Stimulated activated naive CD4-positive, alpha-beta T cell treated with Interleukin-2 at 50 U/mL for 16 hours (primary cell): ENCODE measurements at places on chromosomes 13 and 19.
A peak's percentile ranks its signal among the peaks of the same experiment; 100 is the strongest.

DNA sequence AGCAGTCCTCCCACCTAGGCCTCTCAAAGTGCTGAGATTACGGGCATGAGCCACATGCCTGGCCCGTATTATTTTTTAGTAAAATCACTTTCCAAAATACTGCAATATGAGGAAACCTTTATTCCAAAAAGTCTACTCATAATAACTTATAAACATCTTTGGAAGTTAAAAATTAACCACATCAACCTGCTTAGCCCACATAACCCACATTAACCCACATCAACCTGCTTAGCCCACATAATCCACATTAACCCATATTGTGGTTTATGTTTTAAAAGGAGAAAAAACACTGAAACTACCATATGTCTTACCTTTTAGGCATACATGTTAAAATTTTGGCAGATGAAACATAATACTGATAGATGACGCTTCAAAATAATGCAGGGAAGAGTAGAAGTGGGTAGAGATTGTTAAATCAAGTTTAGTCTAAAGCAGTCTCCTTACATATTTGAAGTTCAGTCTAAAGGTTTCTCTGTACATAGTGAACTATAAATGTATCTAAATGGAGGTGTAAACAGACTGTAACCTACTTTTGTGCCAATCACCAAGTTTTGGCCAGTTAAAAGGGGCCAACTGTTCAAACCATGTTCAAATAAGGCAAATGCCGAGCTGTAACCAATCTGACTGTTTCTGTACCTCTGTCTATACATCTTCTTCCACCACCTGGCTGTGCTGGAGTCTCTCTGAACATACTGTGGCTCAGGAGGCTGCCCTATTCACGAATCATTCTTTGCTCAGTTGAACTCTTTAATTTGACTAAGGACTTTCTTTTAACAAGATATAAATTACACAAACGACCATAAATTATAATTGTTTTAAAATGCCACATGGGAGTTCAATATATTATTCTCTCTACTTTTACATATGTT lies 14.5 kb downstream of the KPNA3 start:
- DNase-seq = no peak

GRCh38 chr13:95547531-95548167 lies 4.9 kb upstream of the CLDN10 start:
- DNase-seq = no peak

DNA sequence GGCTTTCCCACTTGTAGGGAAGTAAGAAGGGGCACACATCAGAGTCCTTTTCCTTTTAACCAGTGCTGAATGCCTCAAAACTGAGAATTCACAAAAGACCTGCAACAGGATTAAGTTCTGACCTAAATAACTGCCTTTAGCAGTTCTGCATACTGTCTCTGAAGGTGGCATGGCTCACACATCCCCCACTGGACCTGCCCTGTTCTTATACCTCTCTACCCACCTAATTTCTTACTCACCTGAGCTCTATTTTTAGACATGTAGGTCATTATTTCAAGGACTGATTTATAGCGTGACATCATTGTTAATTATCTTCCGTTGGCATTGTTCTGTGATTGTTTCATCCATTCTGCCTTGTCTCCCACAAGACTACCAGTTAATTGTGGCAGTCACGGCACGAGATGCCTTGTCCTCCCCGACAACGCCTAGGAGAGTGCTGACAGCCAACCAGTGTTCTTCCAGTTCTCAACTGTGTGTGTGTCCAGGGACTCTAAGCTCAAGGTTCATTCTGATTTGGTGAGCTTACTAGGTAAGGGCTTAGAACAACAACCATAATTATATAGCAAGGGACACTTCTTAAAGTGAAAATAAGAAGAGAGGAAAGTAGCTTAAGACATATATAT lies 27.1 kb upstream of the UBL3 start:
- DNase-seq = no peak

DNA sequence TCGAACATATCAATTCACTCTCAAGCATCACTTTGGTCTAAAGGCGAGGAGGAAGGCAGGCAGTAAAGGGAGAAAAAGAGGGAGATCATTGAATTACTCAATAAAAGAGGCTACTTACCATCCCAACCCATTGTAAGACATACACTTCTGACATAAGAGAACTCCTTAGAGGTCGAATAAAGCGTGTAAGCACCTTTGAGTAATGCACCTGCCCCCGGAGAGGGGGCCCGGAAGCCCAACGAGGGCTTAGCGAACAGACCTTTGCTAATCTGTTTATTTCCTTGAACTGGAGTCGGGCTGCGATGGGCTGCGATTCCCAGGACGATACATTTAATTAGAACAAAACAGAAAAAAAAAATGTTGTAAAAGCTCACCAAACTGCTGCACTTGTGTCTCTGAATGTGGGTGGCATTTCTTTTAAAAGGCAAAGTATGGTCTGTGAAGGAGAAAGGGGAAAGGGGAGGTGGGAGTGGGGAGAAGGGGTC lies 3.0 kb downstream of the ZC3H4 start:
- DNase-seq = peak; percentile 61

DNA sequence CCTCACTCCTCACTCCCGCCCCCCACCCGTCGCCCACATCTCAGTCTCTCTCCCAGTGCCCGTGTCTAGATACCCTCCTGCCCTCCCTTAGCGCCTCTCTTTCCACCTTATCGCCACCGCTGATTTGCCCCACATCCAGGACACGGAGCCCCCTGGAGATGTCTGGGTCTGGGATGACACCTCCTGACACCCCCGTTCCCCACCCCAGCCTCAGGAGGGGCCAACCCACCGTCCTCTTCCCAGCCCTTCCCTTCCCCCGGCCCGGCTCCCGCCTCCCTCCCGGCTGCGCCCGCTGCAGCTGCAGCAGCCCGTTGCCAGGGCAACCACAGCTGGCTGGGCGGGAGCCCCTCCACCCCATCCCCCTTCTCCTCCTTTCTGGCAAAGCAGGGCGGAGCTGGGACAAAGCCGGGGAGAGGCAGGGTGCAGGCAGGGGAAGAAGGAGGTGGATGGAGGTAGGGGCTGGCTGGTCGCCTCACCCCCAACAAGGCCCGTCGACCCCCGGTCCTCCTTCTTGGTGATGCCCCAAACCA lies 13.5 kb downstream of the DPF1 start:
- no peak for DNase-seq

DNA sequence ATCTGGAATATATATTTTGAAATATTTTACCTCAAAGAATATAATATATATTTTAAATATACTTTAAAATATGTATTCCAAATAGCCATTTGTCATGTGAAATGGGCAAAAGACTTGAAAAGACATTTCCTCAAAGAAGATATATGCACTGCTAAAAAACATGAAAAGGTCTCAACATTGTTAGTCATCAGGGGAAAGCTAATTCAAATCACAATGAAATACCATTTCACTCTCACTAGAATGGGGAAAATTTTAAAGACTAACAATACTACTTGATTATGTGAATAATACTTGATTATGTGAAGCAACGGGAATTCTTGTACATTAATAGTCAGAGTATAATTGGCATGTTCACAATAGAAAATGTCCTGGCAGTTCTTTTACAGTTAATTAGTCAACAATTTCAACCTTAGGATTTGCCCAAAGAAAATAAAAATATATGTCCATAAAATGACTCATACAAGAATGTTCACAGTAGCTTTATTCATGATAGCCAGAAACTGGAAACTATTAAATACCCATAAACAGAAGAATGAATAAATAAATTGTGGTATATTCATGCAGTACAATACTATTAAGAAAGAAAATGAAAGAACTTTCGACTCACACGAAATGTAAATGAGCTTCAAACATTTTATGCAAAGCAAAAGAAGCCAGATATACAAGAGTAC lies 6.8 kb upstream of the KBTBD6 start:
- no peak for DNase-seq

DNA sequence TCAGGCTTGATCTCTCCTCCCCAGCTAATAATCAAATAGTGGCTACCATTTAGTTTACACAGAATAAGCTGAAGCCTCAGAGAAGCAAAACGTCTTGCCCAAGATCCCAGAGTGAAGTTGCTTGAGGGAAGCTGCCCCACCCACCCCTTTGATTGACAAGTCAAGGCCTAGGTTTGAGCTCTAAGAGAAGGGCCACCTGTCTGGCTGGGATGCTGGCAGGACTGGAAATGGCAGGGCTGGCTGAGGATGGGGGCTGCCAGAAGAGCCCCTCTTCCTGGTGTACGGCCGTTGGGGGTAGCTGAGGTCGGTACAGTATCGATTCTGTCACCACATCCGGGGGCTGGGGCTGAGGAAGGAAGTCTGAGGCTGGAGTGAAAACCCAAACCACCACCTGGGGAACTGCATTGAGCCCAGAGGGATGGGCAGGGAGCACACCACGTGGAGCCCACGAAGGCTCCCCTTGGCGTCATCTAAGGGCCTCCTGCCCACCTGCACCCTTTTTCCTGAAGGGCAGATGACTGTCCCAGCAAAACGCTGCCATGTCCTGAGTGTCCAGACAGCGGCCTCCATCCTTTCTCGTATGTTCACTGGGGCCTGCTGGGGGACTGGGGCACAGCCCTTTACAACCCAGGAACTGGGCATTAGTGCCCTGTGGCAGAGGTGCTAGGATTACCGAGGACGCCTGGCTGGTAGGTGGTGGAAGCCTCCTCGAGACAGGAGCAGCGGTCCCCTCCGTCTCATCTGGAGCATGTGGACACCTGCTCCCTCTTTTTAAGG lies 1.4 kb upstream of the PRKD2 start:
- peak; percentile 42 for DNase-seq

DNA sequence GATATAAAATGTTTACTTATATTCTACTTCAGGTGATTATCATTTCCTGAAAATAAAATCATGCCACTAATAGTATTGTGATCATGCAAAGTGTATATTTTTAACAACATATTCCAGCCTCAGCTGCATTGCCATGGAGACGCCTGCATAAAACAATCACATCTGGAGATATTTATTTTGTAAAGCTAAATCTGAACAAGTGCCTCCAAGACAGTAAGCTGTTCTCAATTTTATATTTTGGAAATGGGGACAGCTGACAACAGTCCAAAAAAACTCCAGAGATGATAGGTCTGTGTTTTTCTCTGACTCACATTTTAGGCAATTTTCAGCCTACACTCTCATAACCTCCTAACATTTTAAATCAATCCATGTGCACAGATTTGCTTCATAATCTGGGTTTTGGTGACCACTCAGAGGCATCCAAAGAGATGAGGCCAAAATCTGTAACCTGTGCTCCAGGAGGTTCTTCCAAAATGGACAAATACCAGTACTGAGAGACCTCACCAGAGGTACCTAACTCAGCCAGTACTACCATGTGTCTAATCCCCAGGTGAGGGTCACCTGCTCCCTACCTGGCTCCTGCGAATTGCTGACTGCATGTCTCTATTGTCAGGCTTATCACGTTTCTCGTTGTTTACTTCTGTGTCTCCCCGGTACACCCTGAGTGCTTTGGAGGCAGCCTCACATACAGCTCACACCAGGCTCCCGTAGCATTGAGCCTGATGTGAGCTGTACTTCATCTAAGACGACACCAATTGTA lies 62.7 kb downstream of the COL4A1 start:
- DNase-seq = no peak

- no peak for DNase-seq
Observed at GRCh38 chr19:4102339-4103079, 21.4 kb downstream of the MAP2K2 start.

DNA sequence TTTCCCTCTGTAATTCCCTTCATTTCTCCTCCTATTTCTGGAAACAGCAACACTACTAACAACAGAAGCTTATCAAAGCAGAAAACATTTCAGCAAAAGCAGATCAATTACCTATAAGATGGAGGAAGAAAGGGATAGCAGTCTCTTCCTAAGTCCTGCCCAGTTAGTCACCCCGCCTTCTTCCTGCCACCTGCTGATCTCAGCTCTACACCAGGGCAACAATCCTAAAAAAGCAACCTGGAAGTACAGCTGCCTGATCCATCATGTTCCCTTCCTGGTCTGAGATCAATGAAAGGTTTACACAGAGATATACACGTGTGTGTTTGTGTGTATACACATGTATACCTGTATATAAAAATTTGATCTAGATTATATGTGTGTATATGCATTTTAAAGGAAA lies 59.4 kb downstream of the TSC22D1 start:
- no peak for DNase-seq

DNA sequence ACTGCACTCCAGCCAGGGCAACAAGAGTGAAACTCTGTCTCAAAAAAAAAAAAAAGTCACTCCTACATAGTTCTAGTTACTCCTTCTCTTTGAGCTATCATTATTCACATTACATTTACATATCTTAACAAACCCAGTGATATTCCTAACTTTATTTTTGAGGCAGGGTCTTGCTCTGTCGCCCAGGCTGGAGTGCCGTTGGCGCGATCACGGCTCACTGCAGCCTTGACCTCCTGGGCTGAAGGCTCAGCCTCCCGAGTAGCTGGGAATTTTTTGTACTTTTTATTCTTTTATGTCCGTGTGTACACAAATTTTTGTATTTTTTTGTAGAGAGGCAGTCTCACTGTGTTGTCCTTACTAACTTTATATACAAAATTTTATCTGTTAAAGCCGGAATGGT lies 587 bp upstream of the RPS15 start:
- DNase-seq = no peak

GRCh38 chr19:1810439-1811160 lies 1.5 kb downstream of the ATP8B3 start:
- no peak for DNase-seq

DNA sequence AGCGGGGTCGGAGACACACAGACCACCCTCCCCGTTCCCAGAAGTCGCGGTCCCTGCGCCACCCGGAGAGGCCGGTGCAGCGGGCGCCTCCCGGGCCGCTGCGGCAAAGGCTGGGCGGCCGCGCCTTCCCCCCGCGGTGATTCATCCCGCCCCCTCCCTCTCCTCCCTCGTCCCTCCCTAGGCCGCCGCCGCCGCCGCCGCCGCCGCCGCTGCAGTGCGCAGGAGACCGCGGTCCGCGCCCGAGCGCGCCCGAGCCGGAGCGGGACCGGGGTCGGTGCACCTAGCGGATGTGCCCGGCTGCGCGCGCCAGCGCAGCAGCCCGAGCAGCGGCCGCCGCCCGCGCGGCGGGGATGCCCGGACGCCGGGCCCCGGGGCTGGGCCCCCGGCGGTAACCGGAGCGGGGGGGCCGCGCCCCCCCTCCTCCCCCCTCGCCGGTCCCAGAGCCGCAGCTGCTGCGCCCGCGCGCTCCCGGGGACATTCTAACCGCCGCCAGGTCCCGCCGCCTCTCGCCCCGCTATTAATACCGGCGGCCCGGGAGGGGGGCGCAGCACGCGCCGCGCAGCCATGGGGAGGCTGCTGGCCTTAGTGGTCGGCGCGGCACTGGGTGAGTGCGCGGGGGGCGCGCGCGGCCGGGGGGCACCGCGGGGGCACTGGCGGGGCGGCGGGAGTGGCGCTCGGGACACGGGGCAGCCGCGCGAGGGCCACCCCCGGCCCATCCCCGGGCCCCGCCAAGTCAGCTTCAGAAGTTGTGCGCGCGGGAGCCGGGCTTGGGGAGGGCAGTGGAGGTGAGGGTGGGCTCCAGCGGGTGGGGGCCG lies at the start of gene SCN1B:
SCN1B (plus strand) TSS at position 214 of the 815 bp plus-strand sequence; CDS start at position 565, 351 bp downstream.
- peak; percentile 60 for DNase-seq

DNA sequence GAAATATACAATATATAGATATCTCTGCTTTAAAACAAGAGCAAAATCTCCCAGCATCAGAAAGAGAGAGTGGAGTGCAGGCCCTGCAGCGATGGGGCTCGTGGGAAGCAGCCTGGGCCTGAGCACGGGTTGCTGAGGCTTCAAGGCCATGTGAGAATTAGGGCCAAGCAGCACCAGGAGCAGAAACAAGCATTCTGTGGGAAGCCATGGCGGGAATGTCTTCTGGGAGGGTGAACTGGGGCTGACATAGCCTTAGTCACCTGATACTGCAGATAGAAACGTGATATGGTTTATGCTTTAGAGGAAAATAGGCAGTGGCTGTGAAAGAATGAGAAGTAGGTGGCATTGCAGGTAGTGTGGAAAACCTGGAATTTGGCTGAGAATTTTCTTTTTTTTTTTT lies 472.3 kb downstream of the IRS2 start:
- DNase-seq = no peak
